ENCODE measurements at places on chromosomes 1 and 21. TPM values are rescaled to one million over a fixed set of nuclear protein-coding genes. Genes with fewer than 3 reads are reported as not detected.
A peak's percentile ranks its signal among the peaks of the same experiment; 100 is the strongest.

KRTAP7-1 gene
- not detected for total RNA-seq

DNA sequence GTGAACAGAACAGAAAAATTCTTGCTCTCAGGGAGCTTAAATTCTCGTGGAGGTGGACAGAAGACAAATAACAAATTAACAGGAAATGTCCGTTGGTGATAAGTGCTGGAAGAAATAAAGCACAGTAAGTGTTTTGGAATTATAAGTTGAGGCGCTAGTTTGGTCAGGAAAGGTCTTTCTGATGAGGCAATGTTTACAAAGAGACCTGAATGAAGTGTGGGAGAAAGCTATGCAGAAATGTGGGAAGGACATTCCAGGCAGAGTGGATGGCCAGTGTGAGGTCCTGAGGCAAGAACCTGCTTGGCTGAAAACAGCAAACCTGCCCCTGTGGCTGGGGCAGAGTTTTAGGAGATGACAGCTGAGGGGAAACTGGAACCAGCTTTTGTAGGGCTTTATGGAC lies 23.3 kb downstream of the NGF start:
- peak; percentile 78 for DNase-seq
- no peak overlapping the region for H3K27ac ChIP-seq
- H3K27me3 ChIP-seq, result no peaks in the 10 kb centered on the region
- no peak overlapping the region for H3K4me3 ChIP-seq
- peaks cover 39% of the 10 kb centered on the region for H3K4me1 ChIP-seq
- H3K36me3 ChIP-seq, result no peaks in the 10 kb centered on the region

OR10J1 gene
- total RNA-seq, result not detected

DNA sequence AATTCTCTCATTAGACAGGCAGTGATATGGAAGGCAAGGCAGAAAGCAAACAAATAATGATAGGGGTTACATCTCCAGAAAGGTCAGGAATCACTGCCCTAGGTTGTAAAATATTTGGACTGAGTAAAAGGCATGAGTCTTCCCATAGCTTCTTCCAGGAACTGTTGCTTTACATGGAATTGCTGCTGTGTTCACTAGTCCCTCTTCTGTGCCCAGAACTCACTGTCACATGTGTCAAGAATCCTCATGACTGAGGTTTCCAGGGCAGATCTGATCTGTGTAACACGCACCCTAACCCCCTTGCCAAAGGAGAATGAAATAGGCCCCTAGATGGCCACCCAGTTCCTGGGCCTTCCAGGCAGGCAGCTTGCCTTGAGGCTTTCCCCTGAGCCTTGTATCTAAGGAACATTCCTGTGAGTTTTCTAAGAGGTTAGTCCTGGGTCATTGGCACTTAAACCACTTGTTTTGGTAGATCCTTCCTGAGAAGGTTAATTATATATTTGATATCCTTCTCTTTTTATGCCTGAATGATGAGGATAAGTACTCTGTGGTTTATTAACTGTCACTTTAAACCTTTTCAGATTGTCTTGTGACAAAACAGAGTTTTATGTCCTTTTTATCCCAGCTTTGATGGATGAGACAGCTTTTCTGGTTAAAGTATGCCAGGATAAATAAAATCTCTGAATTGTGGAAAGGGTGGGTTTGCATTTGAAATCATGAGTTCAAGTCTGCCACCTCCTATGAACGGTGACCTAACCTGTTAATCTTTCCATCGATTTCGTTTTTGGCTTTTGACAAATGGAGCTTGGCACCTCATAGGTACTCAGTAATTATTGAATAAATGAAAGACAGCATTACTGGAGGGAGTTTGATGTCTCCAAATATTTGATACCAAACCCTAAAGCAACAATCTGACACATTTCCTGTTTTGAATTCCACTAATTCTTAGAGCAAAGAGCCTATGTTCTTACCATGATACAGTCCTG lies 163.3 kb downstream of the DHRS3 start:
- peak; percentile 57 for DNase-seq
- H3K36me3 ChIP-seq, result peaks cover 8% of the 10 kb centered on the region
- H3K4me3 ChIP-seq, result no peak overlapping the region
- no peaks in the 10 kb centered on the region for H3K27me3 ChIP-seq
- H3K27ac ChIP-seq, result no peak overlapping the region
- peaks cover 50% of the 10 kb centered on the region for H3K4me1 ChIP-seq

- no peak overlapping the region for H3K4me3 ChIP-seq
- peaks cover 13% of the 10 kb centered on the region for H3K36me3 ChIP-seq
- H3K27me3 ChIP-seq, result no peaks in the 10 kb centered on the region
- H3K4me1 ChIP-seq, result no peaks in the 10 kb centered on the region
- H3K27ac ChIP-seq, result no peak overlapping the region
Measured at GRCh38 chr1:19372602-19373001, 60.5 kb downstream of the SLC66A1 start.

GRCh38 chr1:245986404-245987218 lies 520.5 kb downstream of the SMYD3 start:
- no peak overlapping the region for H3K4me3 ChIP-seq
- DNase-seq, result peak; percentile 78
- no peaks in the 10 kb centered on the region for H3K27me3 ChIP-seq
- H3K4me1 ChIP-seq, result peaks cover 18% of the 10 kb centered on the region
- H3K27ac ChIP-seq, result no peak overlapping the region

DNA sequence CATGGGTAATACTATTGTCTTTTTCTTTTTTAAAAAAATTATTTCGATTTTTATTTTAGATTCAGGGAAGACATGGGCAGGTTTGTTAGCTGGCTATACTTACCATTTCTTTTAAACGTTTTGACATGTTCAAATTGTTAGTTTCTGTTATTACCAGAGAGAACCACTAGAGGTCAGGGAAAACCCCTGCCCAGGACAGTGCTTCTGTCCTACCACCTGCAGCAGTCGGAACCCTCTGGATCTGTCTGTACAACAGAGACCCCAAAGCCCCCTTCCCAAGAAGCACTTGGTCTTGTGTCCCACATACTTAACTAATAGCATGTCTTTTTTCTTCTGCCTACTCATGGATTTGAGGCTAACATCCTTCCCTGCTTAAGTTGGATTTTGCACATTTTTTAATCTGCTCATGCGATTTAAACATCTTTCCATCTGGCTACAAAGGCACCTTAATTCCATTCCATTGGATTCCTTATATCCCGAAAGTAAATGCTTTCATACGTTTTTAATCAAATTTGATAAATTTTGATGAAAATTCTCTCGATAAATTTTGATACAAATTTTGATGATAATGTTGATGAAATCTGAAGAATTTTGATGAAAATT lies 10.0 kb upstream of the C1orf115 start:
- no peaks in the 10 kb centered on the region for H3K36me3 ChIP-seq
- no peaks in the 10 kb centered on the region for H3K27me3 ChIP-seq
- no peak overlapping the region for H3K4me3 ChIP-seq
- H3K27ac ChIP-seq, result no peak overlapping the region

DNA sequence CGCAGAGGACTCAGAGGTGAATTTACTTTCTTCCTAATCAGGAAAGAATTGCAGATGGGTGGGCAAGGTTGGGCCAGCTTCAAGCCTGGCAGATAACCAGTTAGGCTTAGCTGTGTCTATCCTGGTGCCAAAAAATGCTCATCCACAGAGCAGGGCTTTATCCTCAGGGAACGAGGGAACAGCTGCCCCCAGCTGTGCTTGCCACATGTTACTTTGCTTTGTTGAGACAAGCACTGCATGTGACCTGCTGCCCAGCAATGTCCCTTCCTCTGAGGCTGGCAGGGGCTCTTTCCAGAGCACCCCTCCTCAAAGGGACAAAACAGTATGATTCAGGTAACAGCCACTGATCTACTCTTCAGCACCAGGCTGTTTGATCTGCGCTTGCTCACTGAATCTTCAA lies 505.1 kb upstream of the USP24 start:
- no peak for DNase-seq
- H3K36me3 ChIP-seq, result no peaks in the 10 kb centered on the region
- H3K27me3 ChIP-seq, result no peaks in the 10 kb centered on the region

DNA sequence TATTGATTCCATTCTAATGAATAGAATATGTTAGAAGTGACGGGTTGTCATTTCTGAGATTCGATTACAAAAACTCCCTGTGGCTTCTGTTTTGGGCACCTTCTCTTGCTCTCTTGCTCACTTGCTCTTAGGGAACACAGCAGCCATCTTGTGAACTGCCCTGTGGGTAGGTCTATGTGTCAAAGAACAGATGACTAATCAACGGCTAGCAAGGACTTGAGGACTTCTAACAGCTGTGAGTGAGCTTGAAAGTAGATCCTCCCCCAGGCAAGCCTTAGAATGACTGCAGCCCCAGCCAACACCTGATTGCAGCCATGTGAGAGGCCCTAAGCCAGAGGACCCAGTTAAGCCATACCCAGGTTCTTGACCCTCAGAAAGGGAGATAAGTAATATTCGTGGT lies 49.3 kb downstream of the AZIN2 start:
- peaks cover 9% of the 10 kb centered on the region for H3K4me1 ChIP-seq
- no peak overlapping the region for H3K27ac ChIP-seq
- no peak for DNase-seq
- H3K4me3 ChIP-seq, result no peak overlapping the region

DNA sequence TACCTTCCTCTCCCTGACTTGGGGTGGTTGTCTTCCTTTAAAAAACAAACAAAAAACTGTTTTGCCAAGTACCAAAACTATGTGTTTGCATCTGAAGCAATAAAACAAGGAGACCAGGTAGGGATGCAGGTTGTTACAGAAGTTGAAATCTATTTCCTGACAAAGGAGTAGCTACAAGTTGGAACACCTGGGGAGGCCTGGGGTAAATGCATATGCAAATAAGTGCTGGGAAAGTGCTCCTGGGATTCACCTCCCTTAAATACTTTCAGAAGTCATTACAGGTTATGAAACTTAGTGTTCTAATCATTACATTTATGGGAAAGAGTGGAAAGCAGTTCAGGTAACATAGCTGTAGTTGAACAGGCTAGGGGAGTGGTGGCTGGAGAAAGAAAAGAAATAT lies 1.9 kb upstream of the TSNAX start:
- peaks cover 21% of the 10 kb centered on the region for H3K4me1 ChIP-seq
- no peak for DNase-seq
- H3K36me3 ChIP-seq, result peaks cover 2% of the 10 kb centered on the region
- no peaks in the 10 kb centered on the region for H3K27me3 ChIP-seq
- H3K4me3 ChIP-seq, result no peak overlapping the region

DNA sequence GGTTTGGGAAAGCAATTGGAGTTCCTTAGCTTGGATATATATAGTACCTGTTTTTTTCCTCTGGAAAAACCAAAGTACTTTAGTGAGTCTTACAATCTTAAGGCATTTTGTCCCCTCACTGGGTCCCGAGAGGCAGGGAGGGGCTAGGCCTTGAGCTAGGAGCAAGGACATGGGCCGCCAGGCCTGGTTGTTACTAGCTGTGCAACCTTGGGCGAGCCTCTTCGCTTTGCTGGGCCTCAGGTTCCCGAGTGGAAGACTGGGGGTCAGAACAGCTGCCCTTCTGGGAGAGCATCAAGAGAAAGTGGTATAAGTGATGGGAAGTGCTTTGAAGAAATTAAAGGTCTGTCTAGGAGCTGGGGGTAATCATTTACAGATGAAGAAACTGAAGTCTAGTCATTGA lies 553.2 kb downstream of the KIF26B start:
- no peak overlapping the region for H3K27ac ChIP-seq
- H3K4me3 ChIP-seq, result no peak overlapping the region
- DNase-seq, result no peak
- peaks cover 16% of the 10 kb centered on the region for H3K4me1 ChIP-seq

DNA sequence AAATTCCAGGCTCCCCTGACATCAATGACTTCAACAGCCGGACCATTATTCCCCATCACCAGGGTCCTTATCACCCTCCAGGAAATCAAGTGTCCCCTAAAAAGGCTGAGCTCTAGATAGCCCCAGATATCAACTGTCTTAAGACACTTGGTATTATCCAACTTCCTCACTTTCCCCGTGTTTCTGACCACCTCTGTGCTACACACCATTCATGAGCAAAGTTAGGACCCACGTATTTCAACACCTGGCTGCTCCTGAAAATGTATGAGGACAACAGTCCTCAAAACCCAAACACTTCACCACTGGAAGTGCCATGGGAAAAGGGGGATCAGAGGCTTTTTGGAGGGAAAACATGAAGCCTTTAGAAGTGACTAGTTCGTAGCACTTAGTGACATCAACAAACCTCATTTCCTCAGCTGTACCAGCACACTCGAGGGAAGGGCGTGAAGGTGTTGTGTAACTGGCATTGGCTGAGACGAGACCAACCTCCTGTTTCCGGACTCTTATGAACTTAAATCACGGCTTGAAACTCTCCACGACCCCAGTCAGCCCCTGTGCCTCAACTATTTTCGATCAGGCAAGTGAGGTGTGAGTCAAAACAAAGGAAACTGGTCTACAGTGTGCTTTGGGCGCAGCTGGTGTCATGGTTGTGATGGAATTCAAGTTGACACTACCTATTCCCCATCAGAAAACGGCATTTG lies 4.1 kb upstream of the CHD5 start:
- DNase-seq, result no peak
- H3K27me3 ChIP-seq, result peaks cover 4% of the 10 kb centered on the region
- peaks cover 14% of the 10 kb centered on the region for H3K4me1 ChIP-seq
- H3K27ac ChIP-seq, result no peak overlapping the region

DNA sequence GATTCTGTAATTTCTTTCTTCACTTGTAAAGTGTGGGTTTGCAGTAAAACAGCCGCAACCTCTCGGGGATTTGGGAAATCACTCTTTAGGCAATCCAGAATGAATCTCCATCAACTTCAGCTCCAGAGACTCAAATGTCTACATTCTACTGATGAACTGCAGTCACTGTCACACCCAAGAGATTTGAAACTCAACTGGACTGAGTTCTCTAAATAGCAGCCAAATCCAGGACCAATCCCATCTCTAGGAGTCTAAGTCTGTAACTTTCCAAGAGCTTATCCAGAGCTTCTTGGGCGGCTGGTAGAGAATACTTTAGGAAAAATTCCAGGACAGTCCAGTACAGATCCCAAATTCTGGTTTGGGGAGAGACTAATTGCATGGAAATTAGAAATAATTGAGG lies 62.9 kb downstream of the ADAMTS1 start:
- H3K27me3 ChIP-seq, result no peaks in the 10 kb centered on the region
- no peak overlapping the region for H3K4me3 ChIP-seq
- no peak for DNase-seq

FALEC gene
- 0.73 TPM for total RNA-seq

DNA sequence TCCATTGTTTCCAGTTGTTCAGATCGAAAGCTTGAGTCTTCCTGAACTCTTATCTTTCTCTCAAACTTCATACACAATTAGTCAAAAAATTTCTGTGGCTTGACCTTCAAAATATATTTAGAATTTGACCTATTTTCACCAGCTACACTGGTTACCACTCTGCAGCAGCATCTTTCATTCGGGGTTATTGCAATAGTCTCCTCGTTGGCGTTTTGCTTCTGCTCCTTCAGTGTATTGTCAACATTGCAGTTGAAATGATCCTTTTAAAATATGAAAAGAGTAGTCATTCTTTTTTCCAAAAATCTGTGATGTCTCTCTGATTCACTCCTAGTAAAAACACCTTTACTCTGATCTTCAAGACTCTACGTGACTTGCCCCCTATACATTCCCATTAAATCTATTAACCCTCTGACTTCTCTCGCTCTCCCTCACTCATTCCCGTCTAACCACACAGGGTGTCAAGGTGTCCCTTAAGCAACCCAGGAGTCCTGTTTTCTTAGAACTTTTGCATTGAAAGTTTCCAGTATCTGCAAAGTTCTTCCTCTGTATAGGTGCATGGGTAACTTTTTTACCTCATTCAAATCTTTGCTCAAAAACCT lies 480.2 kb upstream of the B3GALT2 start:
- no peaks in the 10 kb centered on the region for H3K36me3 ChIP-seq
- H3K27me3 ChIP-seq, result no peaks in the 10 kb centered on the region
- DNase-seq, result no peak
- H3K27ac ChIP-seq, result no peak overlapping the region

Measured in PC-3 (cell line).